ENCODE measurements at places on chromosomes 16 and 17. TPM values are rescaled to one million over a fixed set of nuclear protein-coding genes. Genes with fewer than 3 reads are reported as not detected.

DNA sequence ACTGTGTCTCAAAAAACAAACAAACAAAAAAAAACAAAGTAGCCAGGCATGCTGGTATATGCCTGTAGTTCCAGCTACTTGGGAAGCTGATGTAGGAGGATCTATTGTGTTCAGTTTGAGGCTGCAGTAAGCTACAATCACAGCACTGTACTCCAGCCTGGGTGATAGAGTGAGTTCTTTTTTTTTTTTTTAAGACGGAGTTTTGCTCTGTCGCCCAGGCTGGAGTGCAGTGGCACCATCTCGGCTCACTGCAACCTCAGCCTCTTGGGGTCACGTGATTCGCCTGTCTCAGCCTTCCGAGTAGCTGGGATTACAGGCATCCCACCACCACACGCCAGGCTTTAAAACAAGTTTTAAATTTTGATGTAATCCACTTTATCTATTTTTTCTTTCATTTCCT lies 80.2 kb upstream of the STAC2 start:
- DNase-seq = no peak

DNA sequence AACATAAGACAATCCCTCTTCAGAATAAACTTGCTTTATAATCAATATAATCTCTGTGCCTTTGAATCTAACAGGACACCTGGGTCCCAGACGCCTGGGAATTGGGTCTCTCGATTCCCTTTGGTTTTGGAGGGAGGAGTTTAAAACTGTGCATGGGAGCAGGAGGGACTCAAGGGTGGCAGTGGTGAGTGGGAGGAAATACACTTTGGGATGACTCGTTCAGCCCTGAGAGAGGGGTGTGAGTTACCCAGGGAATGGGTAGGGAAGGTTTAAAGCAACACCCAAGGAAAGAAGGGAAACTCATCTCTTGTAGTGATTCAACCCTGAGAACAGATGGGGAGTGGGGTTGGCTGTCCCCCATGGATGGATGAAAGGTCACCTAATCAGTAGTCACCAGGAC lies 1.6 kb downstream of the RANGRF start:
- DNase-seq = no peak

- DNase-seq = no peak
Measured at GRCh38 chr16:88365244-88365865, 17.4 kb upstream of the ZNF469 start.

DNA sequence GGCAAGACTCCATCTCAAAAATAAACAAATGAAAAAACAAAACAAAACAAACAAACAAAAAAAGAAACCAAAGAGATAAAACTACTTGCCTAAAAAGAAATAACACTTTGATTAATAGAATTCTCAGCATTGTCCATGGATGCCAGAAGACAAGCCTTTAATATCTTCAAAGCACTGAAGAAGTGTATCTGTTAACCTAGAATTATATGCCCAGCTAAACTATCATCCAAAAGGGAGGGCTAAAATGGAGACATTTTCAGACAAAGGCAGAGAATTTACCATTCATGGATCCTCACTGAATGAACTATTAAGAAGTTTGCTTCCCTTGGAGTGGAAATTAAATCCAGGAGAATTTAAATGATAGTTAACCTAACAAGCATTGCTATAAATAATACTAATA lies 130.1 kb upstream of the SEC14L1 start:
- DNase-seq = no peak

GRCh38 chr17:59423137-59423724 lies 91.8 kb downstream of the YPEL2 start:
- DNase-seq = no peak

GIT1 gene
- 45.0 TPM for polyA plus RNA-seq

GRCh38 chr17:44307387-44308186 lies 814 bp upstream of the RUNDC3A start:
- DNase-seq = no peak

All from left renal pelvis (tissue), 4 donors.